ENCODE measurements at places on chromosomes 6 and 20.

- peak; percentile 81 for DNase-seq
Observed at GRCh38 chr6:74879234-74879633, 326.6 kb downstream of the COL12A1 start.

- DNase-seq = peak; percentile 41
Observed at GRCh38 chr6:97626671-97627441, 343.8 kb upstream of the MMS22L start.

DNA sequence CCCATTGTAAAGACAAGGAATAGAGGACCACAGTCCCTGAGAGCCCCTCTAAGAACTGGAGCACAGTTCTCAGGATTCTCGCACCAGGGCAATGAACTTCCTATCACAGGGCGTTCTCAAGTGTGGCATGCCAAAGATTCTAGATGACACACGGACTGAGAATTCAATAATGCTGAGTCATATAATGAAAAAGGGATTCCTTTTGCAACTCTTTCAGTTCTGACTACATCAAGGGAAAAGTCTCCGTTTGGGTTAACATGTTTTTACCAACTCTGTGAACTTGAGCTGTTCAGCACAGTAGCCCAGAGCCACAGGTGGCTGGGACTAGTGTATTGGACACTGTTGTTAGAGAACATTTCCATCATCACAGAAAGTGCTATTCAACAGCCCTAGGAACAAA is 3.4 kb downstream of the MED20 start:
- peak; percentile 97 for DNase-seq

DNA sequence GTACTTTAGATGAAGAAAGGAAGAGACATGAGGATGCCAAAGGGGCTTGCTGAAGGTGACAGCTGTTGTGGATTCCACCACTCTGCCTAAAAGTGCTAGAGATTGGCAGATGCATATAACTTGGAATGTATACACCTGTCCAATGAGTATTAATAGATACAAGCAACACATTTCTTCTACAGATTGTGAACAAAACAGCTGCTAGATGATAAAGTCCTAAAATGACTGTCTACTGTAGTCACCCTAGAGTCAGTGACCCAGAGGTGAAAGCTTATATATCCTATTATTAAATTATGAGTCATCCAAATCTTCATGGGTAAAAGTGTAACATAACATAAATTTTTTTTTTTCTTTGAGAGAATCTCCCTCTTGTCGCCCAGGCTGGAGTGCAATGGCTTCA is 5.2 kb downstream of the RNF217 start:
- peak; percentile 59 for DNase-seq

DNA sequence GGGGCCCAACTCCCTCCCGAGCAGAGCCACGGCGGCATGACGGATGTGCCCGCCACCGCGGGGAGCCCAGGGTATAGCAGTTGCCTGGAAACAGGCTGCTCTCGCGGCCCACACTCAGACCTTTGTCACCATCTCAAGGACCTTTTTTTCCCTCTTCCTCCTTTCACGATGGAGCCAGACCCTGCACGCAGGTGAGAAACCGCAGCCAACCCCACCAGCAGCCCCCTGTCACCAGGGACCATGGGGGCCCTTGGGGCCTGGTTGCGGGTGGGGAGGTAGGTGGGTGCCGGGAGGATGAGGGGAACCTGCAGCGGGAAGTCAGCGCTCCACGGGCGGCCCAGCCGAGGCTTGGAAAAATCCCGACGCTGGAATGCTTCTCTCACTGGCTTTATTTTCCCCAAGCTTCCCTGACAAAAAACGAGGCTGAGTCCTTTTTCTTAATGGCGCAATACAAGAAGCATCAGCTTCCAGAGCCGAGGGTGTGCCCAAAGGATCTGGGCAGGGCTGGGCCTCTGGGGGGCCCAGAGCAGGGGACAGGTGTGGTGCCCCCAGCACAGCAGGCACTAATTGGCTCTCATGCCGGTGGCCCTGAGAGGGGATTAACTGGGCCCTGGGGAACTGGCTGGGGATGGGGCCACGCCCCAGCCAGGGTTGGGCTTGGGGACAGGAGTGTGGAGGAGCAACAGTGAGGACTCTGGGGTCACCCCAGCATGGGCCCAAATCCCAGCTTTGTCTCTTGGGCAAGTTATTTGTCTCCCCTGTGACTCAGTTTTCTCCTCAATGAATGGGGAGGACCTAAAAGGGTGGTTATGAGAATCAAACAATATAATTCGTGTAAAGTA is 23.9 kb downstream of the NOL4L start:
- peak; percentile 21 for DNase-seq

DNA sequence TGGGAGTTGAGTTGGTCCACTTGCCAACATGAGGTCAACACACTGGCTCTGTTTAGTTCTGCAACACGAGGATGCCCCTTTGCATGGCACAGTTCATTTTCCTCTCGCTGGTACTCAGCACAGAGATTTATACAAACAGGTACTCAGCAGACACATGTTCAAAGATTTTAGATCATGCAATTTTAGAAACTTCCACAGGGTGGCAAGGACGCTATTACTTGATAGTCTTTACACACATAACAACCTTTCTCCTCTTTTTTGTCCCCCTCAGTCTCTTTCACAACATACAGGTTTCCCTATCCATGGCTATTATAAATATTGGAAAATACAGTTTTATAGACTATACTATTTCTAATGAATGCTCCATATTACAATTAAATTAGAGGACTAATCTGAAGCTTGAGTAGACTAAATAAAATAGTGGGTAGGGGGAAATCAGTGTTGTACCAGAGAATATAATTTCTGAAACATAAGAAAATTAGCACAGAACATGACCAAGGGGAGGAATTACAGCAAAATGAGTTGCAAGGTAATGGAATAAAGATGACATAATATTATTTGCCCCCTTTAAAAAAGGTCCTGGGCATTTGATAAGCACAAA is 331.8 kb upstream of the BTBD3 start:
- DNase-seq = peak; percentile 11

GRCh38 chr6:71579902-71580301 is 291.3 kb downstream of the OGFRL1 start:
- peak; percentile 5 for DNase-seq

GRCh38 chr6:35228481-35228880 is 14.7 kb downstream of the SCUBE3 start:
- no peak for DNase-seq

All from fibroblast of skin of back (primary cell).